Central memory CD8-positive, alpha-beta T cell (primary cell): ENCODE measurements at places on chromosomes 4 and X.
A peak's percentile ranks its signal among the peaks of the same experiment; 100 is the strongest.

GRCh38 chr4:152941411-152941810 is 5.3 kb downstream of the FHDC1 start:
- DNase-seq, result no peak

- DNase-seq, result no peak
Observed at GRCh38 chrX:71053217-71053621, 14.9 kb downstream of the SNX12 start.

- DNase-seq, result peak; percentile 93
Observed at GRCh38 chrX:15854712-15855567, at the start of gene AP1S2. Gene AP1S2, minus strand, starts transcription at chrX:15854813. Its CDS starts 2,289 bp downstream, at chrX:15852524.

- DNase-seq, result no peak
Observed at GRCh38 chr4:56657818-56658217, 23.3 kb downstream of the HOPX start.

DNA sequence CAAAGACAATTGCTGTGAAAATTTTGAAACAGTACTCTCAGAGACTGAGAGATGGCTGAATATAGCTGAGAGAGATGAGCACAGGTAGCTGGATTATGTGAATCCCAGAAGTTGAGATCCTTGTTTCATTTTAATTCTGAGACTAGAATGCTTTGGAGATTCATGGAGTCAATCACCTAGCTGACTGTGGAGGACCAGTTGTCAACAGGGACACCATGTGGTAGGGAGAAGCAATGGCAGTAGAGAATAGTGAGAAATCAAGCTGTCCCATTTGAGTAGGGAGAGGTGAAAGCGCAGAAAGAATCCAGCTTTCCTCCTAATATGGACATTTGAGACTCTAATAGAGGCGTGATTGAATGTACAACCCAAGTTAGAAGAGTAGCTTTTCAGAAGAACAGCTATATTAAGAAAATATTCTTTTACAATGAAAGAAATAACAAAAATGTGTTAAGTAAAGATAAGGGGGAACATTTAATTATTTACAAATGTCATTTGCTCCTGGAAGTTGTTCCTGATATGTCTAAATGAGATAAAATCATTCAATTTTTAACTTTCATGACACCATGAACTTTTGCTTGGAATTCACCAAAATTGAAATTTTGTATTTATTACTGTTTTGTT is 30.3 kb upstream of the GLRB start:
- no peak for DNase-seq

GRCh38 chr4:94491322-94491721 is 39.6 kb downstream of the PDLIM5 start:
- no peak for DNase-seq

- no peak for DNase-seq
Observed at GRCh38 chr4:179803857-179804256, 2361.6 kb upstream of the AGA start.

- DNase-seq, result no peak
Observed at GRCh38 chr4:183264614-183265013, 55.5 kb downstream of the CLDN22 start.

DNA sequence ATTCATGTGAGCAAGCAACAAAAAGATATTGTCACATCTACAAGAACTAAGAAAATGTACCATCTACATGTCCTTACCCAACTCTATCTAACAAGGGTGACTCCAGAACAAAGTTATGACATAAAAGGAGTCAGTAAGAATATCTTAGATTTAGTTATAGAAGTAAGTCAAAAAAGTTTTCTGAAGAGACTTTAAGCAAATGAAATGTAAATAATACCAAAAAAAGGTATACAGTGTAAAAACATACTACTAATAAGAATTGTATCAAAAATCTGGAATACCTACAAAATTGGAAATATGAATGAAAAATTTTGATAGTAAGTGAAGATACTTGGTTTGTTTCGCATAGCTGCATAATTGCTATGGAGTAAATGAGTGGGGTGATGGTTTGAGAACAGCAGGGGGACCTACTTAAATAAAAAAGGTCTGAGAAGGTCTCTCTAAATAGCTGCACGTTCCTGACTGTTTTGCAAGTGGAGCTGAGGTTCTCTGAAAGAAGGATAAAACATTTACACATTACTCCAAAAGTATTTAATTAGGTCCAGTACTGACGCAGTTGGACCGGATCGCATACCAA is 51.0 kb upstream of the ENPP6 start:
- no peak for DNase-seq

GRCh38 chr4:38667085-38667893 is 3.3 kb downstream of the KLF3 start:
- peak; percentile 74 for DNase-seq

GRCh38 chr4:141595531-141595930 is 40.9 kb upstream of the IL15 start:
- DNase-seq, result no peak

DNA sequence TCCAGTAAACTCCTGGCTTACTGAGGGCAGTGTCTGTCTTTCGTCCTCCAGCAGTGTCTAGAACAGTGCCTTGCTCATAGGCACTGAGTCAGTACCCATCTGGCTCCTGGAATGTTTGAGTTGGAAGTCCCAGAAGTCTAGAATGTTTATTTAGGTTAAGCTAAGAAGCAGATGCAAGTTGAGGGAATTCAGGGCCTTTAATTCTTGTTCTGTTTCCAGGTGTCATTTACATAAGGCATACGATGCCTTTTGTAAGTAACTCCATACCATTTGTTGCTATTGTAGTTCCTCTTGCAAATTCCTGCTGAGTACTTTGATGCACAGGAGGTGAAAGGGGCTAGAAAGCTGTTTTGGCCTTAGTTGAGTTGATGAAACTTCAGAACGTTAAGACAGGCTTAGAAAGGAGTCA is 22.2 kb downstream of the ARHGAP10 start:
- no peak for DNase-seq

GRCh38 chrX:76827672-76828071 is 400.2 kb downstream of the MAGEE1 start:
- no peak for DNase-seq

- DNase-seq, result no peak
Observed at GRCh38 chr4:169220447-169220846, 50.3 kb downstream of the SH3RF1 start.

DNA sequence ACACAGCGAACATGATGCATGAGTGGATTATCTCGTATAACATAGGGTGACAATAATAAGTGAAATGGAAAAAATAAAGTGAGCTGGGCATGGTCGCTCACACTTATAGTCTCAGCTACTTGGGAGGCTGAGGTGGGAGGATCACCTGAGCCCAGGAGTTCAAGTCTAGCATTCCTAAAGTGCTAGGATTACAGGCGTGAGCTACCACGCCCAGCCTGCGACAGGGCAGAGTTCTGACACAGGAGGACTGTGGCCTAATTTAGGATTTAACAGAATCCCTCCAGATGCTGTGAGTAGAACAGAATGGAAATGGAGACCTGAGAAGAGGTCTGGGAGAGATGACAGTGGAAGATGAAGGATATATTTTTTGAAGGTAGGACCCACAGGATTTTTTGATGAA is 3.4 kb upstream of the PRICKLE3 start:
- no peak for DNase-seq

DNA sequence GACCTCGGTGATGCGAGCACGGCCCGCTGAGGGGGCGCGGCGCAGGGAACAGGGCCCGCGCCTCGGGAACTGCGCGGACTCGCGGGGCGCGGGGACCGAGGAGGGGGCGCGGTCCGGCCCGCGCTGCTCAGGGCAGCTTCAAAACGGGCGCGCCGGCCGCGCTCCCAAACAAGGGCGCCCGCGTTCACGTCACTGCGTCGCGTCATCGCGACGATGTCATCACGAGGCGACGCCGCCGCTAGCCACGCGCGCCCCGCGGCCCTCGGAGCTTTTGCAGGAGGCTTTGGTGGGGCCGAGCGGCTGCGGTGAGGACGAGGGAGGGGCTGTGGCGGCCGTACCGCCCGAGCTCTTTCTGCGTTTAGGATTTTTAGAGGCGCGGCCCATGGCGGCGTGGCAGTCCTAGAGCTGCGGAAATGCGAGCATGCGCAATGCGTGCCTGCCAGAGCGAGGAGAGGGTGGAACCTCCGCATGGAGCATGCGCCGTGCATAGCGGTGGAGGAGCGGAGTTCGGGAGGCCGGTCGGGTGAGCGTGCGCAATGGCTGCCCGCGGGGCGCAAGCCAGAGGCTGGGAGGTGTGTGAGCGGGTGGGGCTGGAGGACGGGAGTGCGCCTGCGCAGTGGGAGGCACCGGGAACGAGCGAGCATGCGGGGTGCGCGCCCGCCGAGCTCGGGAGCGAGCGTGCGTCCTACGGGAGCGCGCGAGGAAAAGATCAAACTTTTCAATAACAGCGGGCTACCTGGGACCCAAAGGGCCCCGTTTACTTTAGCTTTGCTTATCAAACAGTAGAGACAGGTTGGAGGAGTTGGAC is at the start of gene PPP2R3B:
Gene PPP2R3B, minus strand, starts transcription at position 140 of the 808 bp plus-strand sequence. CDS start 216 bp downstream, outside the sequence.
- DNase-seq, result peak; percentile 100

DNA sequence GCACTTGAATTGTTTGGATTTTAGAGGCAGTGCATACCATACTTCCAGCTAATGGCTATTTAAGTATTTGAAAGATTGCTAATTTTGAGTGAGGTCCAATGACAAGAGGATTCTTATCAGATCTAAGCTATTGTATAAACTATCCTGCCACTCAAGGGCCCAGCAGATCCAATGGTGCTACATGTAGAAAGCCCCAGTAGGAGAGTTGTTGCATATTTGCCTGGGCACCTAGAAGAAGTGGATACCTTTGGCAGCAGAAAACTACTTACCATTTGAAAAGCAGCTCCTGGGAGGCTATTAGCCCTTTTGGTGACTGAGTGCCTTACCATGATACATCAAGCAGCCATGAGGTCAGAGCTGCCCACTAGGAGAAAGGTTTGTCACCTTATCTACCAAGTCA is 447.3 kb downstream of the C4orf33 start:
- DNase-seq, result no peak

DNA sequence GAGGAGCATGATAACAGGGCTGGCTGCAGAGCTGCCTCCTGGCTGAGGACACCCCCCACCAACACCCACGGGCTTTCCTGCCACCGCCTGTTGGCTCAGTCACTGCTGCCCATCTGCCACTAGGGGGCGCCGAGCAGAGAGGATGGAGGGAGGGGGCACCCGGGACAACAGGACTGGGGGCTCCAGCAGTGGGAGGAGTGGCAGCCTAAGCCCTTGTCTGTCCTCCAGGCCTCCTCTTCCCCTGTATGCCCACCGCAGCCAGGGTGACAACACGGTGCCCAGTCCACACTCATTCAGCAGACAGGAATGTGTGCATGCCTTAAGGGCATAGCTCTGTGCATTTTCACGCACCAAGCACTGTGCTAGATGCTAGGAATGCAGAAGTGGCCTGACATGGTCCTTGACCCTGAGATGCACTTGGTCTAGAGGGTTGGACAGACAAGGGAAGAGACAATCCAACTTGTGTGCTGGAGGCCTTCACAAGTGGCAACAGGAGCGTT is 149.9 kb downstream of the AMMECR1 start:
- peak; percentile 21 for DNase-seq

DNA sequence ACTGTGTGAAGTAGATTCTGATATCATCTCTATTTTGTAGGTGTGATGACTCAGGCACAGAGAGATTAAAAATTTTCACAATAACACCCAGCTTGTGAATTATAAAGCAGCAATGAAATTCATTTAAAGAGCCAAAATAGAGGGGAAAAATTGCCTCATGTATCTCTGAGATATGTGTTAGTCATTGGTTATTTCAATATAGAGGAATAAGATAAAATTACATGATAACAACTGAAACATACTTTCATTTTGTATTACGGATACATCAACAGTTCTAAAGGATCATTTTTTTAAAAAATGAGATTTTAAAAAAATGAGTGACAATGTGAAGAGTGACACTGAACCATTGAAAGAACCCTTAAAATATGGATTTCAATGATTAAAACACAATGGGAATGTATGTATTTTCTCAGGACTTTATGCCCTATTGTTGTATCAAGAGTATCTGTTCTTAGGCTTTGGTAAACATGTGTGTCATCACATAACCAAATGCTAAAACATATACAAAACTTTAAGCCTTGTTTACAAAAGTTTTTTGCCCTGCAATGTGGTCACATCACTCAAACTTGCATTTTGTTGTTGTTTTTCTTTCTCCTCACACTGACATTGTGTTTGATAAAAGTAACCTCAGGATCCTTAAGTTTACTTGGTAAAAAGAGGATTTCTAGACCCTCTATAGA is 221.3 kb downstream of the ANTXR2 start:
- no peak for DNase-seq

DNA sequence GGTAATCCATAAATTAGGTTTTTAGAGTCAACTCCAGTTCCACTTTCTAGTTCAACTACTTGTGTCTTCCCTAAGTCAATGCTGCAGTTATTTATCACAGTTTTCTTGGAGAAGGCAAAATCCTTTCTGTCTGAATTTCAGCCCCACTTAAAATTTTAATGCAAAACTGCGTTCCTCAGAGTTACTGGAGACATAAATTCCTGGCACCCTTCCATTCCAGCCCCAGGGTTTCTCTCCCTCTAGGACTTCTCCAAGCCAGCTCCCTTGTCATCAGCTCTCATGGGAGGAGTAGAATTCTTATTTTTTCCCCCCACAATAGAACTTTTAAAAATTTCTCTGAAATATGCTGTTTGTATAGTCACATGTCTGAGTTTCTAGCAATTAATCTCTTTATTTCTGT is 50.6 kb upstream of the PHOX2B start:
- no peak for DNase-seq

DNA sequence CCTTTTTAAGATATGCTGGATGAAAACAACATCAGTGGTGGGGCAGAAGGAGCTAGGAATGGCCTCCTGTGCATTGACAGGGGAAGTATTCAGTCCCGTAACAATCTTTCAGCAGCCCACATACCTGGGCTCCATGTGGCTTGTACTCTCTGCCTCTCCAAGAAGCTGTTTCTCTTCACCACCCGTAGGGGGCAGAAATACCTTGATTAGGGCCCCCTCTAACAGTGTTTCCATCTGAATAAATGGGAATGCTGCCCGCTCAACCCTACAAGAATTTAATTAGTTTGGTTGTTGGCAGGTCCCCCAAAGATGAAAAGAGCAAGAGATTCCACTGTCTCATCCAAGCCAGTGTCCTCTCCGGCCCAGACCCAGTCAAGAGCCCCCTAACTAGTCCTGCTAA is 155.2 kb downstream of the SMIM20 start:
- DNase-seq, result no peak

DNA sequence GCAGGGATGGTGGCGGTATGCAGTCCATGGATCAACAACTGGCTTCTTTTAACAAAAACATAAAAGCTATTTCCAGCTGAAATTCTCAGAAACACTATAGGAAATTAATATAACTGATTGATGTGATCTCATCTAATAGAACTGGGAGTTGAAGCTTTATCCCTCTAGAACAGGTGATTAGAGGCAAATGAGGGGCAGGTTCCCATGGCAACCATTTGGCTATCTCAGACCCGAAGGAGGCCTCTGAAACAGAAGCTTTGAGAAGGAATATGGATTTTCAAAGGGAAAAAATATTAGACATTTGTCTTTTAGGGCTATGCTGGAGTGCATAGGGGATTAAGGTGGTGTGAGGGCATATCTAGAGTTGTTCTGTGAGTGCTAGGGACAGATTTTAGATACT is 50.0 kb downstream of the IGSF1 start:
- no peak for DNase-seq

DNA sequence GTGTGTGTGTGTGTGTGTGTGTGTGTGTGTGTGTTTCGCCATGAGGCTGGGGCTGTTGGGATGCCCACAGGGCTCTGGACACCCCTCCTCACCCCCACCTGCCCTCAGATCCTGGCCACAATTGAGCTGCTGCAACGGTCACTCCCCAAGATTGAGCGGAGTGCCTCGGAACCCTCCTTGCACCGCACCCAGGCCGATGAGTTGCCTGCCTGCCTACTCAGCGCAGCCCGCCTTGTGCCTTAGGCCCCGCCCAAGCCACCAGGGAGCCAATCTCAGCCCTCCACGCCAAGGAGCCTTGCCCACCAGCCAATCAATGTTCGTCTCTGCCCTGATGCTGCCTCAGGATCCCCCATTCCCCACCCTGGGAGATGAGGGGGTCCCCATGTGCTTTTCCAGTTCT is 10.2 kb downstream of the ARAF start:
- no peak for DNase-seq

- DNase-seq, result no peak
Observed at GRCh38 chr4:13537011-13537831, 7.1 kb downstream of the NKX3-2 start.
